ENCODE measurements at places on chromosomes 13 and 19.

DNA sequence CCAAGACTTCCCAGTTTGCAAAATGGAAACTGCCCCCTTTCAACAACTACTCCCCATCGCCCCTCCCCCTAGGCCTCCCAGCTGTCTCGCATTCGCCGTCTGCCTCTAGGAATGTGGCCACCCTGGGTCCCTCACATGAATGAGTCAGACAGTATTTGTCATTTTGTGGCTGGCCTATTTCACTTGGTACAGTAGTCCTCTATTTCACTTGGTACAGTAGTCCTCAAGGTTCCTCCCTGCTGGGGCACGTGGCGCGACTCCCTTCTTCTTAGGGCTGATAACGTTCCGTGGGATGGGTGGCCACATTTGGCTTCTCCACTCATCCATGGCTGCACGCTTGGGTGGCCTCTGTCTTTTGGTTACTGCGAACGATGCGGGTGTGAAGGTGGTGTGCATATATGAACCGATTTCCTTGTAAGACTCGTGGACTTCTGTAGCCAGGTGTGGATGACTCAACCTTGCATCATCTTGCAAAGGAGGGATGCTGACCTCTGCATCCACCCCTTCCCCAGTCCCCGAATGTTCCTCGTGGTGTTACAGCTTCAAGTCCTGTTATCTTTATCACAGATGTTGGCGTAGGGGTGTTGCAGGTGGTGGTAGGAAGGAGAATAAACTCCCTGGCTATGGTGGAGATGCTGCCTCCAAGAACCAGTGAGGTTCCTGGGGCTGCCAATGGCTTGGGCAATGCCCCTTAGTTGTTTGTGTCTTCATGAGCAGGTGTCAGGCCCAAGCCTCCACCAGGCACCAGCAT lies 112.1 kb upstream of the SOX1 start:
- DNase-seq, result no peak

DNA sequence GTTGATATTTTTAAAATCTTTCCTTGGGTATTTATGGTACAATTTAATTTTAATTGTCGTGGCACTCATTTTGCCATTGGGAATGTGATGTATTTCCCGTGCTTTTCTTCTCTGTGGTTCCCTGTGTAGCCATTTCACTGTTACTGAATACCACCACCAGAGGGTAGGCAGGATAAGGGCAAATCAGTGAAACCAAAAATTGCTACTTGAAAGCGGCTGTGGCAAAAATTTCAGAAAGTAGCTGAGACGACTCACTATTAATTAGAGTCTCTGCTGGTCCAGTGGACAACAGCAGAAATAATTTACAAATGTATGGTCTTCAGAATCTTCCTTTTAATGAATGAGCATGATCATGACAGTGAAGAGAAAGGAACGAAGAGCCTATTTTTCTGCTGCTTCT lies 34.4 kb upstream of the MIR17HG start:
- DNase-seq, result no peak

GRCh38 chr13:98509271-98510155 lies 67.4 kb downstream of the STK24 start:
- peak; percentile 85 for DNase-seq

GRCh38 chr13:32496599-32497160 lies 41.9 kb downstream of the N4BP2L2 start:
- DNase-seq, result no peak

- DNase-seq, result no peak
Observed at GRCh38 chr19:55091126-55091910, 15.6 kb downstream of the EPS8L1 start.

GRCh38 chr19:6768236-6768785 lies 1.1 kb upstream of the SH2D3A start:
- DNase-seq, result no peak

- no peak for DNase-seq
Observed at GRCh38 chr13:97295283-97296182, 73.4 kb downstream of the MBNL2 start.

- no peak for DNase-seq
Observed at GRCh38 chr13:43244481-43244880, 221.1 kb downstream of the DNAJC15 start.
